ENCODE measurements at places on chromosomes 16 and 17.
A peak's percentile ranks its signal among the peaks of the same experiment; 100 is the strongest.

DNA sequence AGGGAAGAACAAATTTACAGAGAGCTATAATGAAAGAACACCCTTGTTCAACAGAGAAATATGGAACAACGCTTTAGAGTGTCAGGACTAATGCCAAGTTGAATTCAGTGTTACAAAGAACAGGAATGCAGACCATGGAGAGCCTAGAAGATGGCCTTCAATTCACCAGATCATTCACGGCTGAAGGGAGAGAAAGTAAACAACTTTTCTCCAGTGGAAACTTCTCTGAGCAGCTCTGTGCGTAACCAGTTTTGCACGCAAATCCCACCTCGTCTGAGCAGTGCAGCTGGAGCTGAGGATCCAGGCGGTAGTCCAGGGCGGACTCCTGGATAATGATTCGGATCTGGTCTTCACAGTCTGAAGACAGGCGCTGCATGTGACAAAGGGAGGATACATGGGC lies 40.5 kb upstream of the CLEC18B start:
- no peak for DNase-seq

DNA sequence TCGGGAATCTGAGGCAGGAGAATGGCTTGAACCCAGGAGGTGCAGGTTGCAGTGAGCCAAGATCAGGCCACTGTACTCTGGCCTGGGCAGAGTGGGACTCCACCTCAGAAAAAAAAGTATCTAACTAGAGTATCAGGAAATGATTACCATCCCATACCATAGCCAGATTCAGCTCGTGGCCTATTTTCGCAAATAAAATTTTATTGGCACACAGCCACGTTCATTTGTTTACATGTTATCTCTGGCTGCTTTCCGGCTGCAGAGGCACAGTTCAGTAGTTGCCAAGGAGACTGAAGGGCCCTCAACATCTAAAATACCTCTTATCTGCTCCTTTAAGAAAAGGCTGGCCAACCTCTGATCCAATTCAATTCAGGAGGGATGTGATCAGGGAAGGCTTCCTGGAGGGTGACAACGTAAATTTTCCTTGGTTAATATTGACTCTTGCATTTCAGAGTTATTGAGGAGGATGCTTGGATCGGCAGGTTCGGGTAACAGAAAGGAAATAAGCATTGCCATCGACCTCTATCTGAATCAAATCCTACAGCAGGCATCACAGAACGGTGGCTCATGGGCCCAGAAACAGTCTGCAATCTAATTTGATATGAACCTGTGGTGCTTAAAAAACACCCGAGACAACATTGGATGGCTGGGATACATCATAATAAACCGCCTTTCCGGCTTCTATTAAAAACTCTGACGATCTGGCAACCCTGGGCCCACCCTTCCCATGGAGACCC lies 73.8 kb downstream of the XYLT1 start:
- peak; percentile 55 for DNase-seq

DNA sequence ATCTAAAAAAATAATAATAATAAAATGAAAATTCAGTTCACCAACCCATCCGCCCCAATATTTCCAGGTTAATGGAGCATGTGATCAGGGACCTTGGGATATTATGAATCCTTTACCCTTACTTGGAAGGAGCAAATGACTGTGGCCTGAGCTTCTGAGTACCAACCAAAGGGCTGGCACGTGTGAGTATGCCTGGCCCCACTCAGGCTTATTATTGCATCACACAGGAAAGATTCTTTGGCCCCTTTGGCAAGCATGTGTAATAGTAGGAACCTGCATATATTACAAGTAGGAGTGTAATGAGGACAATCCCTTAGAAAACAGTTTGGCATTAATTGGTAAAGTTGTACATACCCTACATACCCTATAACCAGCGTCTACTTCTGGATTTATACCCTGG lies 7.2 kb upstream of the C17orf78 start:
- DNase-seq: no peak

GRCh38 chr17:76405607-76405966 lies 21.2 kb downstream of the SPHK1 start:
- no peak for DNase-seq

GRCh38 chr16:71807905-71808592 lies 585 bp downstream of the AP1G1 start:
- DNase-seq: peak; percentile 13

DNA sequence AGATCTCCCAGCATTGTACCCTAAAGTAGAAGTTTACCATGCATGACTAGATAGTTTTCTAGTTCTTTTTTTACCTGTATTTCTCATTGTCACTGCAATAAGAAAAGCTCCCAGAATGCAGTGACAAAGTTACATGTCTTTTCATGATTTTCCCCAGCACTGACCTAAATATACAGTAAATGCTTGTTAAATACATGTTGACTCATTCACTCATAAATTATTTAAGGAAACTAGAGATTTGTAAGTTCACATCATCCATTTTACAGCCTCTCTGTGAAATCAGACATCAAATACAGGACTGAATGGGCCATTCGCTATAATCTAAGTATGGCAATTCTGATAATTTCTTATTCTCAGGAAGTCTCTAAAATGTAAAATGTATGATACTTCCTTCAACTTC lies 258.9 kb upstream of the AXIN2 start:
- DNase-seq: no peak

DNA sequence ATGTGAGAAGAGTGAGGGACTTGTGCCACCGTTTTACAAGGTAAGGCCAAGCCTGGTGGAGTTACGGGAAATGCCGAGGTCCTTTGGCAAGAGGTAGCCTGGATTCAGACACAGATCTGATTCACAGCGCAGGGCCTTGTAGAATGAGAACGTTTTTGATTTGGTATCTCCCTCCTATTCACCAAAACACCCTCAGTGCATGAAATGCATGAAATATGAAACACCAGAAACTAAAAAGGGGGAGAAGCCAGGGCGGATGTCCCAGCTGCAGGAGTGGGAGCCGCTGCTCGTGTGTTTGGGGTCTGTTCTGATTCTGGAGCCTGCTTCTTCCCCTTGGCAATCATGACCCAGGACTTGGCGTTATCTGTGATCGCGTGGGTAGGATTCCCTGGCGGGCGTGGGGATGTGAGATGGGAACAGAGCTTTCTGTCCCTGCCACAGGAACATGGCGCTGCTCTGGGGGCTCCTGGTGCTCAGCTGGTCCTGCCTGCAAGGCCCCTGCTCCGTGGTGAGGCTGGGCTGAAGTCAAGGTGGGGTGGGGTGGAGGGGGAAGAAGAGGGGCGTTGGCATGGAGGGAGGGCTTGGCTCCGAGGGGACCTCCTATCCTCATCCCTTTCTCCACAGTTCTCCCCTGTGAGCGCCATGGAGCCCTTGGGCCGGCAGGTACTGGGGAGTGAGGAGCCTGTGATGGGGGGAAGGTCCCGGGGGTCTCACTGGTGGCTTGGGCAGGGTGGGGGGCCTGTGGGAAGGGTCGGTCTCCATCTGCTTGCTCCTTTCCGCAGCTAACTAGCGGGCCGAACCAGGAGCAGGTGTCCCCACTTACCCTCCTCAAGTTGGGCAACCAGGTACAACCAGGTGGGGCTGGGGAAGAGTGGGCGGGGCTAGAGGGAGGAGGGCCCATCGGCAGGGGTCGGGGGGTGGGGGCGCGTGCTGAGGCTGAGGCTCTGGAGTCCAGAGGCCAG lies 2.2 kb downstream of the SERPINF2 start:
- no peak for DNase-seq

DNA sequence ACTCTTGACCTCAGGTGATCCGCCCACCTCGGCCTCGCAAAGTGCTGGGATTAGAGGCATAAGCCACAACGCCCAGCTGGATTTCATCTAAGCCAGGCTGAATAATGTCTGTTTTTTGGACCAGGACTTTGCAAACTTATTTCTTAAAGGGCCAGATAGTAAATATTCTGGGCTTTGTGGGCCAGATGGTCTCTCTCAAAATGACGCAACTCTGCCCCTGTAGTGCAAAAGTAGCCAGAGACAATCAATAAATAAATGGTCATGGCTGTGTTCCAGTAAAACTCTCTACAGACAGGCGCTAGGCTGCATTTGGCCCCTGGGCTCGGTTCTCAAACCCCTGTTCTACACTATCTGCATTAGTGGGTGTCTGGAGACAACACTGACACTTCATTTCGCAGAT lies 121.9 kb upstream of the CDH13 start:
- DNase-seq: no peak

- peak; percentile 6 for DNase-seq
These were observed 2.0 kb downstream of the ZNF319 start for GRCh38 chr16:57998486-57998885.

DNA sequence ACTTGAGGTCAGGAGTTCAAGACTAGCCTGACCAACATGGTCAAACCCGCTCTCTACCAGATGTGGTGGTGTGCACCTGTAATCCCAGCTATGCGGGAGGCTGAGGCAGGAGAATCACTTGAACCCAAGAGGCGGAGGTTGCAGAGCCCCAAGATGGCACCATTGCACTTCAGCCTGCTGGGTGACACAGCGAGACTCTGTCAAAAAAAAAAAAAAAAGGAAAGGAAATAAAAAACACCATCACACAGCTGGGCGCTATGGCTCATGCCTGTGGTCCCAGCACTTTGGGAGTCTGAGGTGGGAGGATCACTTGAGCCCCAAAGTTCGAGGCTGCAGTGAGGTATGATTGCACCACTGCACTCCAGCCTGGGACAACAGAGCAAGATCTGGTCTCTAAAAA lies 13.3 kb upstream of the SBK1 start:
- no peak for DNase-seq

- no peak for DNase-seq
These were observed 26.5 kb downstream of the SF3B3 start for GRCh38 chr16:70550082-70550481.

Measured in BE2C (cell line).